ENCODE measurements at places on chromosomes 13 and 19.

DNA sequence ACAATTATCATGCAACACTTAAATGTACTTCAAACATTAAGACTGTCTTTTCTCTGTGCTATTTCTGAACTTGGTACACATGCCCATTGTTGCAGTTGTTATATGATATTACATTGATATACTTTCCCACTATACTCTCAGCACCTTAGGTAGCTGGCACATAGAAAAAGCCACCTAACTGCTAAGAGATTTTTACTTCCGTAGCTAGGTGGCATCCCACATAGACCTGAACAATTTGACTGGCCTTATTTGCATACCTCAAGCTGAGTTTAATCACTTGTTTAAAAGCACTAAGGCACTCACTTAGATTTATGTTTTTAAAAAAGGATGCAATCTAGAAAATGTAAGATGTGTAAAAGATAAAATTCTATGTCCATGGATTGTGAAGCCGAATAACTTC lies 194.2 kb downstream of the POU4F1 start:
- no peak for DNase-seq

- DNase-seq: no peak
Measured at GRCh38 chr19:55493052-55493644, 4.9 kb downstream of the SSC5D start.

- no peak for DNase-seq
Measured at GRCh38 chr13:42495751-42496150, 78.2 kb upstream of the TNFSF11 start.

DNA sequence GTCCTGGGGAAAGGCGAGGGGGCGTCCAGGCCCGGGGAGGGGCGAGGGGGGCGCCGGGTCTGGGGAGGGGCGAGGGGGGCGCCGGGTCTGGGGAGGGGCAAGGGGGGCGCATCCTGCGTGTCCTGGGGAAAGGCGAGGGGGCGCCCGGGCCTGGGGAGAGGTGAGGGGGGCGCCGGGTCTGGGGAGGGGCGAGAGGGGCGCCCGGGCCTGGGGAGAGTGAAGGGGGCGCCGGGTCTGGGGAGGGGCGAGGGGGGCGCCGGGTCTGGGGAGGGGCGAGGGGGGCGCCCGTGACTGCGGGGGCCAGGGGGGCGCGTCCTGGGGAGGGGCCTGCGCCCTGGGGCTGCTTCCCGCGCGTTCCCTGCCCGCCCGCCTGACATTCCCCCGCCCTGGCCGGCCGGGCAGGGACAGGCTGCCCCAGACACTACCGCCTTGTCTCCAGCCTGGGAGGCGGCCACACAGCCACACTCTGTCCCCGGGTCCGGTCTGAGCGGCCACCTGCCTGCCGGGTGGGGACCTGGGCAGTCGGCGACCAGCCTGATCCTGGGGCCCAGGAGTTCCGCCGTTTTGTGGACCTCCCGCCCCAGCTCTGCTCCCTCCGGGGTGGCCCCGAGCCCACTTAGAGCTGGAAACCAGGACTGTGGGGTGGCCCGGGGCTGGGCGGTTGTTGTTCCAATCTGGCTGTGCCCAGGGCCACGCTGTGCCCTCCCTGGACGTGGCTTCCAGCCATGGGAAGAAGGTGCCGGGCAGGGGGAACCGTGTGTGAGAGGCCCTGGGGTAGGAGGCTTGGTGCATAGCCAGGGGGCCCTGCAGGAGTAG lies 11.8 kb downstream of the PALM start:
- peak; percentile 89 for DNase-seq

- no peak for DNase-seq
Measured at GRCh38 chr13:66948910-66949309, 281.2 kb downstream of the PCDH9 start.

GRCh38 chr13:113849981-113850721 lies 13.7 kb downstream of the GAS6 start:
- DNase-seq: no peak

GRCh38 chr13:75038393-75039113 lies 443.4 kb downstream of the TBC1D4 start:
- no peak for DNase-seq

DNA sequence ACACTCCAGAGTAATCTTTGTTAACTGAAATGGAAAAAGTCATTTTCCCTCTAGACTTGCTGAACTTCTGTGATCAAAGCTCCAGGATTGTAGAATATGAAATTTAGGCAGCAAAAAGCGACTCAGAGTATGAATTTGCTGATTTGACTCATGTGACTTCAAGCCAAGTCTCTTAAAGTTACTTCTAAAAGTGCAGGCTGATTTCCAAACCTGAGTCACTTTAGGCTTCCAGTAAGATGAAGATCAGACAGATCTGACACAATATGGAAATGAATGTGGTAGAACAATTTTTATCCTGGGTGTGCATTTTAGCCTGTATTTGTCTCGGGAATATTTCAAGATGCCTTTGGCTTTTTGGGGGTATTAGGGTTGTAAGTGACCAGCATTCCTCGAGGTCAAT lies 151.0 kb upstream of the TMTC4 start:
- no peak for DNase-seq

- DNase-seq: peak; percentile 93
Measured at GRCh38 chr13:76886292-76887075, at the start of gene KCTD12. Gene KCTD12, minus strand, starts transcription at chr13:76886405. Its CDS starts 257 bp downstream, at chr13:76886148.

DNA sequence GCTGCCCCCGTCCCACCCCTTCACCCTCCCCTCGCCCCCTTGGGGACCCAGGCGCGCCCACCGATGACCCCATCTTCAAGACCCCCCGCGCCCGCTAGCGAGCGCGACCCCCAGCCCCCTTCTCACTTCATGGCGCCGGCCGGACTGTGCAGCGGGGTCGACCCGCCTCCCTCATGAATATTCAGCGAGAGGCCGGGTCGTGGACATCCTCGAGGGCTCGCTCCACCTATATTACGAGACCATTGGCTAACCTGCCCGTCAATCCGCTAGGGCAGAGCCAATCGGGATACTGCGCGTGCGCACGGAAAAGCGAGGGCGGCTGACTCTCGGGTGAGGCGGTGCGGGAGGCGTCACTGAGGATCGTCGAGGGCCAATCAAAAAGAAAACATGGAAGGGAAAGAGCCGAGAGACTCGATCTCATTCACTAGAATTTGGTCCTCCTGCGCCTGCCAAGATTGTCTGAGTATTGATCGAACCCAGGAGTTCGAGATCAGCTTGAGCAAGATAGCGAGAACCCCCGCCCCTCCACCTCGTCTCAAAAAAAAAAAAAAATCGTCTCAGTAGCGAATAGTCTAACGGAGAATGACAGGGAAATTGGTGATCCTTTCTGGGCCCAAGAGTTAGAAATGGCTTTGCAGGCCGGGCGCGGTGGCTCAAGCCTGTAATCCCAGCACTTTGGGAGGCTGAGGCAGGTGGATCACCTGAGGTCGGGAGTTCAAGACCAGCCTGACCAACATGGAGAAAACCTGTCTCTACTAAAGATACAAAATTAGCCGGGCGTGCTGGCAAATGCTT lies at the start of gene ERCC2:
TSS of gene ERCC2 (minus strand) at position 164 of the 795 bp plus-strand sequence. CDS start at position 131, 33 bp downstream.
- DNase-seq: peak; percentile 100

All from posterior cingulate gyrus (tissue), 11 donors.